GM03348 (cell line): ENCODE measurements at places on chromosomes 11 and 22.

DNA sequence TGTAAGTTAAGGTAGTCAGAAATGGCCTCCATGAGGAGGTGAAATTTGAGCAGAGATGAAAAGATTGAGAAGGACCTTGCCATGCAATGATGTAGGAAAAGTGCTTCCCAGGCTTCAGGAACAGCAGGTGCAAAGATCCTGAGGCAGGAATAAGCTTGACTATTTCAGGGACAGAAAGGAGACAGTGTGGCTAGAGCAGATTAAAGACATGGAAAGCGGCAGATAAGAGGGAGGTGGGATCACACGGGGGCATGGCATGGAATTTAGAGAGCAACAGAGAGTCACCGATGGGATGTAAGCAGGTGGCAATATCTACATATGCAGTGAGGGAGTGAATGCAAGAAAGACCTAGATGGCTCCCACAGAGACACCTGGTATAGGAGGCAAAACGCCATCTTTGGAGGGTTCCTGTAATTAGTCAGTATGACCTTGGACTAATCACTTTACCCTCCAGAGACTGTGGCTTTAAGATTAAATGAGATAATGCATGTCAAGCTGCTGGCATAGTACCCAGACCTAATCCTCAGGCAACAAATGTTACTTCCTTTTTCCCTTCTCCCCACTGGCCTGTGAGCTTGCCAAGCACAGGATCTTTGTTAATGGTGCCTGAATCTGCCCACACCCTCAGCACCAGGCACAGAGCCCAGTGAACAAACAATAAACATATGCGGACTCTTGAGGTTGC lies 24.6 kb upstream of the ACER3 start:
- DNase-seq, result peak; percentile 70

DNA sequence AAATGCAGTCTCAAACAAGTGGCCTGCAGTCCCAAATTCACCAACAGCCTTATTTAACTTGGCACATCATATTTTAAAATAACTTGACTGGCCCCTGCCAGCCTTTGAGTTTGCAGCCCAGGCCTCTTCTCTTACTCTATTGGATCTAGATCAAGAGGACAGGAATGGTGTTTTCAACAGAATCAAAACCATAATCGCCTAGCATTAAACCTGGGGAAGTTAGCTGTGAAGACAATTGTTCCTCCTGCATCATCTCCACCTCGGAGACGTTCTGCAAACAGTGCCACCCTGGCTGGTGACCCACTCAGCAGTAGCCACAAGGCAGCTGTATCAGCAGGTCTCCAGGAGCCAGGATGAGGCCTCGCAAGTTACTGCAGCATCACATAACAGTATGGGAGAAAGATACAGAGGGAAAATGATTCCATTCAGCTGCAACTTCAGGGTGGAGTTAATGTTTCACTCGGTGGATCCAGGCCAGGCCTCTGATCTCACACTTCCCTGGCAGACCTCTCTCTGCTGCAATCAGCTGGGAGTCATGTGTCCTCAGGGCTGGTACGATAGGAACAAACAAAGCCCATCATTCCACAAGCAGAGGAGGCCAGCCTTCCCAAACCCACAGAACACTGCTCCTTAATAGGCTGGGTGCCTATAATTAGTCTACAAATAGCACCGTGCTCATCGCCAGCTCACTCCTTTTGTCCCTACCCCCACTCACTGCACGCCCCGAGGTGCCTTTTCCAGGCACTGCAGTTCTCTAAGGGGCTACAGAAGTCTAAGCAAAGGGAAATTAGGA lies 18.6 kb upstream of the SCN2B start:
- peak; percentile 78 for DNase-seq

GRCh38 chr11:116556483-116556882 lies 216.3 kb downstream of the BUD13 start:
- DNase-seq, result no peak

DNA sequence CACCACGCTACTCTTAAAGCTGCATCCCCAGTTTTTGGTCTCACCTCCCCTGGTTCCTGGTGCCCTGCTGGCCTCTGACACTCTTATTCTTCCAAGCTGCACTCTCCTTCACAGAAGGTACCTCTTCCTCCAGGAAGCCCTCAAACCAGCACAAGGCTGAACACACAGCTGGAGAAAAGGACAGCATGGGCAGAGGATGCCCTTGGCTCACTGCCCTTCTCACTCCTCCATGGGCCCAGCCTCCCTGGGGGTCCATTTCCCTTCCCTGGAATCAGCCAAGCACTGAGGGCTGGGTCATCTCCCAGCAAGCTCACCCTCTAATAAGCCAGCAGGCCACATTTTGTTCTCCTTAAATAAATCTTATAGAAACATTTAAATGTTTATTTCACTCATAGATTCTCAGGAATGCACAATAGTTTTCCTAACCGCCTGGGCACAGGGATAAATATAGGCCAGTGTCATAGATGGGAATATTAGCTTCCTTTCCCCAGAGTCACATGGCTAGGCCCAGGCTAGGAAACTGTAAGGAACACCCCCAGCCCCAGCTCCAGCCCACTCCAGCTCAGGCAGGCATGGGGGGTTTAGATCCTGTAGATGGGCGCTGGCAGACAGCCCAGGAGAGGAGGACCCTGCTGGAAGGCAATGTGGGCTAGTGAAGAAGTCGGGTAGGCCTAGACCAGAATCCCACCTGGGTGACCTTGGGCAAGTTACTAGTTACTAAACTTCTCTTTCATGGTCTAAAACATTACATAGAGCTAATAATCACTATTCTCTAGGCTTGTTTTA lies 51.5 kb downstream of the IRAG1 start:
- no peak for DNase-seq

GRCh38 chr11:118439646-118440045 lies 3.4 kb downstream of the KMT2A start:
- no peak for DNase-seq

- no peak for DNase-seq
Measured at GRCh38 chr11:3956748-3957147, 101.3 kb downstream of the STIM1 start.

- DNase-seq, result peak; percentile 76
Measured at GRCh38 chr11:126415128-126415527, 59.6 kb downstream of the ST3GAL4 start.

- DNase-seq, result no peak
Measured at GRCh38 chr11:34639545-34639944, 18.7 kb downstream of the EHF start.

DNA sequence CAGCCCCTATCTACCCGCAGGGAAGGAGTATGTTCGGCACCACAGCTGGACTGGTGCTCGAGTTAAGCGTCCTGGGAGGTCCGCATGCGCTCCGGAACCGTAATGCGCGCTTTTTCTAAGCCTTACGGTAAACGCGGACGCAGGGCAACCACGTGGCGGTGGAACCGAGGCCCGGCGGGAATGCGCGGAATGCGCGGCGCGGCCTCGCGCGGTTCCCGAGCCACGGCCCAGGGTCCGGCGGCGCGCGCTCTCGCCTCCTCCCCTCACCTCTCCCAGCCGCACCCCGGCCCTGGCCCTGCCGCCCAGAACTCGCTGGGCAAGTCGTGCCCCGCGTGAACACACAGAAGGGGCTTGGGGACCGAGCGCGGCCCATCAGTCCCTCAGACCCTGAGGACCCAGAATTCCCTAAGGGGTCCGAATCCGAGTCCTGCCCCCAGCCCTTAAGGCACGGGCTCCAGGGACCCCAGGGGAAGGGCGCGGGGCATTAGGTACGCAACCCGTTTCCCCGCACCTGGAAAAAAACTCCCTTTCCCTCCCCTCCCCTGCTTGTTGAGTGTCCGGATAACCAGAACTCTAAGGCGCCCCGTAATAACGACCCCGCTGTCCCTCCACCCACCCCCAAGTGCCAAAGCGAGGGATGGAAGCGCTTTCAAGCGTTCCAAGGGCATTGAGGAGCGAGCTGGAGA lies 4.3 kb upstream of the CCND1 start:
- DNase-seq, result peak; percentile 95

DNA sequence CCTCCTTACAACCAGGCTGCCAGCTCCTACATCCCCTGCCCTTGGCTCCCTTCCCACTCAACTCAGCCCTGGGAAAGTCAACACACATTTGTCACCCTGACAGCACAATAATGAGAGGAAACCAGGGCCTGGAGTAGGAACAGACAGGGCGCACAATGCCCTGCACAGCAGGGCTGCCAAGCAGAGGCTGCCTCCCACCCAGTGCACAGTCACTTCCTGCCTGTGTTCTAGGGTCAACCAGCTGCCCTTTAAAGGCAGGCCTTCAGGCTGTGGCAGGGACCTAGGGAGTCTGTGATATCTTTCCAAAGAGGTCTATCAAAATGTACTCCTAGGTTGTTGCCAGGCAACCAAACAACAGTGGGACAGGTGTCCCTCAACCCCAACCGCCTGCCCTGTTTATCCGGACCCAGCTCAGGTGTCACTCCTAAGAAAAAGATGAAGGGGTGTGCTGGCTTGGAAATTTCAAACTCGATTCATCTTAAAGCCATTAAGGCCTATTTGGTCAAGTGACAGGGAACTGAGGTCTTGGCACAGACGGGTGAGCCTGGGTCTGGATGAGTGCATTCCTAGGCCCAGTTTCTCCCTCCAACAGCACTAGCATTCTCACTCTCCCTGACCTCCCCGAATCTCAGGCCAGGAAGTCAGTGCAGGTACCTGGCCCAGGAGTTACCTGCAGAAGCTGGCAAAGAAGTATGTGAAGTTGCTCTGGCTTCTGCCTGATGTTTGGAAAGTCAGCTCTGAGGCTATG lies 110.3 kb upstream of the PITPNB start:
- no peak for DNase-seq

GRCh38 chr11:31477528-31478222 lies 31.7 kb downstream of the IMMP1L start:
- no peak for DNase-seq

- no peak for DNase-seq
Measured at GRCh38 chr11:117805045-117805444, 8.0 kb upstream of the DSCAML1 start.

GRCh38 chr11:77442394-77443053 lies 31.4 kb downstream of the PAK1 start:
- no peak for DNase-seq

GRCh38 chr11:63490551-63491239 lies at the start of gene PLAAT5:
TSS of gene PLAAT5 (minus strand) at chr11:63491167. CDS start at chr11:63491034, 133 bp downstream.
- no peak for DNase-seq

DNA sequence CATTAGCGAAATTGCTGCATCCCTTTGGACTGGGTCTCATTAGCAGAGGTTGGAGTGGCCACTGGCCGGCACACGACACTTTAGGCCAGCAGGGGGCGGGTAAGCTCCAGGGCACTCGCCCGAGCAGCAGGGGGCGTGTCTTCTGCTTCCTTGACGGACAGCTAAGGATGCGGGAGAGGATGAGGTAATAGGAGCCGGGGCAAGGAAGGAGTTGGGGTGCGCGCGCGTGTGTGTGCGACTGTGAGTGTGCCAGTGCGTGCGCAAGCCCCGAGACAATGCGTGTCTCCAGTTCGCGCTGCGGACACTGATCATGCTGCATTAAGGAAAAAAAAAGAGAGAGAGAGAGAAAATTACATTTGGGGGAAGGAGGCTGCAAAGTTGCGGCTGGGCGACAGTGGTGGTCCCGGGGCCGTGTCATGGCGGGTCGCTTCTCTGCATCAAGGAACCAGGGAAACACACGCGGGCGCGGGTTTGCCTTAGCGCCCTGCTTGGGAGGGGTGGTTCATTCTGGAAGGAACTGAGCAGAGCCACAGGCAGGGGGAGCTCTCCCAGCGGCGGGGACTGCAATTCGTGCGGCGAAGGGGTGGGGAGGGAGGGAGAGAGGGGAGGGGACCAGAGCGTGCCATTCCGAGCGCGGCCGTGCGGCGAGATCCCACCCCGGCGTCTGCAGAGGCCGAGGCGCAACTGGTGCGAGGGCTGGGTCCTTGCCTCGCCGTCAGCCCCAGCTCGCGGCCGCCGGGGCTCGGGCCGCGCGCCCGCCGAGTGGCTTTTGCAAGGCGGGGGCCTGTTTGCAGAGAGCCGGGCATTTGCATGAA lies at the start of gene DTX4:
TSS of gene DTX4 (plus strand) at position 625 of the 815 bp plus-strand sequence. CDS start 464 bp downstream, outside the sequence.
- peak; percentile 94 for DNase-seq

- no peak for DNase-seq
Measured at GRCh38 chr11:76578654-76579055, 91.9 kb downstream of the LRRC32 start.

- DNase-seq, result no peak
Measured at GRCh38 chr11:123551079-123551478, 103.3 kb downstream of the SCN3B start.

DNA sequence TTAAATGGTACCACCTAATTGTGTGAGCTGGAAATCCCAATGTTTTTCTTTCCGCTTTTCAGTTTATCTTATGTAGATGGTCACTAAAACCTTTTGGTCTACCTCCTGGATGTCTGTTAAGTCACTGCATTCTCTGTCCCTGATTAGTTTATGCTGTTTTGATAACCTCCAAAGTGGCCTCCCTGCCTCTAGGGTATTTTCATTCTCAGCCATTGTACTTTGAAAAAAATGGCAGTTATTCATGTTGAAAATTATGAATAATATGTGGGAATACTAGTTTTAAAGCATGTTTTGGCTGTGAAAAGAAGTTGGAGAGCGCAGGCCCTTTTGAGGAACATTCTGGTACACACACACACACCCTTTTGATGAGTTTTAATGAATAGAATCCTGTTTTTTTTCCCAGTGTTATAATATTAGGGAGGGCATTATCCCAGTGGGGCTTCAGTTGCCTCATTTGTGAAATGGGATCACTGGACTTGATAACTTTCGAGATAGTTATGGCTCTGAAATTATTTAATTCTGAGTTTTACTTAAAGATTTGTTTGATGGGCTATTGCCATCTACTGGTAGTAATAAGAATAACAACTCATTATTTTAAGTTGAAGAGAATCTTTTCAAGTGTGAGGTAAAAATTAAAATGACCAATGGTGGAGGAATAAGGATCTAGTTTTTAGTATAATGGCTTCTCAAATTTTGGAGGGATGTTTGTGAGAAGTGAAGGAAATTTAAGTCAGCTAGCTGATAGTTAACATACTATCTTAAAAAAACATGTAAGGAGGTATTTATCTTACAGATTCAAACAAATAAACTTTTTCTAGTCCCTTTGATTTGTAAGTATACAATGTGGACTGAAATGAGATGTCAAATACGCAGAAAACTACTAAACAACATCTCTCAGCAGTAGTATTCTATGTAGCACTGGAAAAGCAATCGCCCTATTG lies 3.9 kb downstream of the FDX1 start:
- peak; percentile 43 for DNase-seq

DNA sequence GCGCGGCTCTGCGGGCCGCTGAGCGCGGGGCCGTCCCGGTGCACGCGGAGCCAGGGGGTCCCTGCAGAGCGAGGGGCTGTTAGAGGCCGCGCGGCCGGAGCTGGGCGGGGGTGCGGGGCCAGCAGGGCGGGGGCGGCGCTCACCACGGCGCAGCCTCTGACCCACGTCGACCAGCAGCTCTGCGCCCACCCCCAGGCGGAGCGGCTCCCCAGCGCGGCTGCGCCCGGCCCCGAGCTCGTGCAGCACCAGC lies 385 bp upstream of the SCO2 start:
- DNase-seq, result no peak
